ENCODE measurements at places on chromosomes 7 and 10.

DNA sequence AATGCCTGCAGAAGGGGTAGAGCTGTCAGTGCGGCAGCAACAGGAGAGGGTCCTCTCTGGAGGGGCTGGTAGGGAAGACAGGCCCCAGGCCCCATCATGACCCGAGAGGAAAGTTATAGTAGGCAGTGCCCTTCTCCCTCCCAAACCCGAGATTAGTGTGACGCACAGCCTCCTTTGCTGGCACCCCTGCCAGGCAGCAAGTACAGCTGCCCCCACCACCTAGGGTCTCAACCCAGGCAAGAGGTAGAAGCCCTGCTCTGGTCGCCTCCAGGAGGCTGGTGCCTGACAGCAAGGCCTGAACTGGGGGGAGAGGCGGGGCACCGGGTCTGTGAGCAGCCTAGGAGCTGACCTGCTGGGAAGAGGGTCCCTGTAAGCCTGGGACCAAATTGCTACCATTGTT, 15.5 kb downstream of the LOXL4 start:
- DNase-seq = no peak

DNA sequence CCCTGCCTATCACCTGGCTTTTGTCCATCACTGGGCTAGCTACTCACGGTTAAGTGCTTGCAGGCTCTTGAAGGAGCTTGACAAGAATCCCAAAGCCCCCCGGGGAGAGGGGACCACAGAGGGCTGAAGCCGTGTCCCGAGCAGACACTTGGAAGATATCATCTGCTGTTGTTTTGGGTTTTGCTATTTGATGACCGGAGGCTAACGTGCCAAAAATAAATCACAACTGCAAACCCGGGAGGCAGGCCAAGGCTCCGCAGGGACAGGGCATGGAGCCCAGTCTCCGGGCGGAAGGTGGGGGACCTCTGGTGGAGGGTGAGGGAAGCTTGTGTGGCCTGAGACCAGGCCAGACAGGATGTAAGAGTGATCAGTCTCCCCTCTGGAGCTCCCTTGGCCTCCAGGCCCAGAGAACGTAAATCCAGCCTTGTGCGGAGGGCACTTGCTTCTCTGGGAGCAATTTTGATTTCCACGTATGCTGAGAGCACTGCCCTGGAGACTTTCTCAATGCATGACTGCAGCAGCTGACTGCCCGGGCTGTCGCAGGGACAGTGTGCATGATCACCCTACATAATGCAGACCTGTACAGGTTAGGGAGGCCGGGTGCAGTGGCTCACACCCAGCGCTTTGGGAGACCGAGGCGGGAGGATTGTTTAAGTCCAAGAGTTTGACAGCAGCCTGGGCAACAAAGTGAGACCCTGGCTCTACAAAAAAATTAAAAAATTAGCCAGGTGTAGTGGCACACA, at the start of gene PHKG1:
TSS of gene PHKG1 (minus strand) at position 164 of the 743 bp plus-strand sequence. CDS start 4,011 bp downstream, outside the sequence.
- DNase-seq = no peak

DNA sequence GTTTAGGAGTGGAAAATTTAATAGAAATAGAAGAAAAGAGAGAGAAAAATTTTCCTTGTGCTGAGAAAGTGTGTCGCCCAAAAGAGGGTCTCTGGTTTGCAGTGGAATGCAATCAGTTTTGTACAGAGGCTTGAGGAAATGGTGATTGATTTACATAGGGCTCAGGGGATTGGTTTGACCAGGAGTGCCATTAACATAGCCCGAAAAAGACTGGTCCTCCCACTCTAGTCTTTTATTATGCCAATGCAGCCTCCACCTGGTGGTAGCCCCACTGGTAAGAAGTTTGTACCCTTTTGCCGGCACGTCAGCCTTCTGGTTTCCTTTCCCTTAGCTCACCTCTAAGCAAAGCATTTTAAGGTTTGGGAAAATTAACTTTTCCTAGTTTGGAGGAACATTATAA, 885.3 kb downstream of the XPNPEP1 start:
- DNase-seq = no peak

- DNase-seq = no peak
Measured at GRCh38 chr7:154769527-154769926, 233.4 kb downstream of the PAXIP1 start.

- no peak for DNase-seq
Measured at GRCh38 chr7:157359581-157359980, 22.8 kb downstream of the DNAJB6 start.

DNA sequence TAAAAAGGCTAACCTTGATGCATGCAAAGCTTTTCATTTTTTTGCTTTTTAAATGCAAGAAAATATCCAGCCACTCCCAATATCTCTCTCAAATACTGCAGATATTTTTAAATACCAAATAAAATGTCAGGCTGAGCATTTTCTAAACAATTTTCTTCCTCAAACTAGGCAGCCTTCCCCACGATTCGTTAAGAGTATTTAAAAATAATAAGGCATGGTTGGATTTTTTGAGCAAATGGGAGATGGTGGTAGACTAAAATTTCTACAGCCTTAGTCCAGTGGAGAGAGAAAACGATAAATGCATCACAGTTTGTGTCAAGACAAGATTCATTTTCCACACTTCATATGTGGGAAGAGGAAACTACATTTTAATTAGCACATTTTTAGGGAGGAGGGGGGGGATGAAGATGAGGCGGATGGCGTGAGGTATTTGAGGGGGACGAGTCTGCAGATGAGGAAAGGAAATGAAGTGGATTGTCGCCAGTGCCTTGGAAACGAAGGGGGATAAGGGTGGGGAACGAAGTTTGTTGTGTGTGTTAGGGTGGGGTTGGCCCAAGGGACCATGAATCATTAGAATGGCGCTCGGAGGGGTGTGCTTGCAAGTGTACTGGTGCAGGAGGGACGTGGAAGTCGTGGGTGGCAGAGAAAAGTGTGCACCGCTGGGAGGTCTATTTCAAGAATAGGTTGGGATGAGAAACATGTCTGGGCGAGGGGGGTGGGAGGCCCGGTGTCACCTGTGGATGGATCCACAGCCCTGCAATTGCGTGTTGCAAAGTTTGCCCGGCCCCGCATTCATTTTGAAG, 1.2 kb upstream of the ADD3 start:
- no peak for DNase-seq

DNA sequence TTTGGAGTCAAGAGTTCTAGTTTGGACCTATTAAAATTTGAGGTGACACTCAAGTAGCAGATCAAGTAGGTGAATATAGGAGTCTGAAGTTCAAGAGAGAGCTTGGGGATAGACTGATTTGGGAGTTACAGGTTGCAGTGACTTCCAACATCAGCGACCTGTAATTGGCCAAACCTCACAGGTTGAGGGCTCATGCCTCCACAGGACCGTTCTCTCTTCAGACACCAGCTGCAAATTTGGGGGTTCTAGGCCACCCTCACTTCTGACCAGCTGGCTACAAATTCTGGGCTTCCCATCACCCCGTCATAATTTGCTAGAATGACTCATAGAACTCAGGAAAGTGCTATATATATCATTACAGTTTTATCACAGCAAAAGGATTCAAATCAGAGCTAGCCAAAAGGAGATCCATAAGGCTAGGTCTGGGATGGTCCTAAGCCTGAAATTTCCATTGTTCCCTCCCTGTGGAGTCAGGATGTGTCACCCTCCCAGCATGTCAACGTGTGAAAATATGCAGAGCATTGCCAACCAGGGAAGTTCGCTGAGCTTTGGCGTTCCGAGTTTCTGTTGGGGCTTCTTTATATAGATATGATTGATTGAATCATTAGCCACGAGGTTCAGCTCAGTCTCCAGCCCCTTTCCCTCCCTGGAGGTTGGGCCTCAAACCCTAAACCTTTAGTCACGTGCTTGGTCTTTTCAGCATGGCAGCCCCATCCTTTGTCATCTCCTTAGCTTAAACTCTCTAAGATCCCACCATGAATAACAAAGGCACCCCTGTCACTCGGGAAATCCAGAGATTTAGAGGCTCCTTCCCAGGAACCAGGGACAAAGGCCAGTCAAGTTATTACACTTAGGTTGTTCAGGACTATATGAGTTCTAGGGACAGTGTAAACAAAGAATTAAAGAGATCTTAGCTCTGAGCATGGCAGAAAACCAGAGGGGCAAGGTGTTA, 20.7 kb upstream of the ZNF212 start:
- no peak for DNase-seq

DNA sequence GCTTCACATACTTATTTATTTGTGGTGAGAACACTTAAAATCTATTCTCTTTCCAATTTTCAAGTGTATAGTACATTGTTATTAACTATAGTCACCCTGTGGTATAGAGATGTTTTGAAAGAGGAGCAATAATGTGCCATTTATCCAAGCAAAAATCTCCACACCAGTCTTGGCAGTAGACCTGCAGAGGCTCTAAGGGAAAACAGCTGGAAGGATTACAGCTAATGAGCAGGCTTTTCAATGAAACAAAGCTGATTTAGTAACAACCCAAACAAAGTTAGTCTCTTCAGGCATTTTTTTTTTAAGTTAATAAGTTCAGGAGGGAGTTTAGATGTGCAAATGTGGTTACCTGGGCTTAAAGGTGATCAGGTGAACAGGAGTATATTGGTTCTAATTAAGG, 101.9 kb downstream of the EVX1 start:
- no peak for DNase-seq
